GM23338 (cell line): ENCODE measurements at places on chromosomes 16 and 17. TPM values are rescaled to one million over a fixed set of nuclear protein-coding genes. Genes with fewer than 3 reads are reported as not detected.
A peak's percentile ranks its signal among the peaks of the same experiment; 100 is the strongest.

- H3K27me3 ChIP-seq, result no peaks in the 10 kb centered on the region
- H3K36me3 ChIP-seq, result no peaks in the 10 kb centered on the region
- H3K4me3 ChIP-seq, result no peak overlapping the region
- DNase-seq, result no peak
- no peak overlapping the region for H3K27ac ChIP-seq
These were observed 14.4 kb downstream of the CUEDC1 start for GRCh38 chr17:57940653-57941329.

DNA sequence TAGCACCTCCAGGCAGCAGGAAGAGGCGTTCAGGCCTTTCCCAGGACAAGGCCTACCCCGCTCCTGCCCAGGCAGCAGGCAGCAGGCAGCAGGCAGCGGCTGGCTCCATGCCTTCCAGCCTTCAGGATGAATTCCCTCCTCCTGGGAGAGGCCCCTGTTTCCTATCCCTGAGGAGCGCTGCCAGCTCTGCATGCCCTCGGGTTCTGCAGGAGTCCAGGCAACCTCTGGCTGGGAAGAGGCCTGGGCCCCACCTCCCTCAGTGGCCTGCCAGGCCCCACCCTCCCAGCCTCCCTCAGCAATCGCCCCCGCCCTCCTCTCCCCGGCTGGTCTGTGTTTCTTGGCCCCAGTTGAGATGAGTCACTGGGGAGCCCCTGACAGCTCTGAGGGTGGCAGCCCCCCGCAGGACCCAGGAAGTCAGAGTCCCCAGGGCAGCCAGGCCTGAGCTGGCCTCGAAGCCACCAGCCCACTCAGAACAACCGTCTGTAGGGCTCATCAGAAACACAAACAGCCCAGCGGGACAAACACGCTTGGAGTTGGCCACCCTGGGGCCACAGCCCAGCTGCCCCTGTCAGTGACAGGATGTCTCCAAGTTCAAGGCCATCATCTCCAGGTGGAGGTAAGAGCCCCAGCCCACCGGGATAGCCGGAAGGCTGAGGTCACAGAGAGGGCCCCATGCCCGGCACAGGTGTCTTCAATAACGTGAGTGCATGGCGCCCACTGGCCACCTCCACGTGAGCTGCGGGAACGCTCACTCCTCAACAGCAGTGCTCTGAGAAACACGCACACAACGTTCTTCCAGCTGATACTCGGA lies 39.5 kb upstream of the CIBAR2 start:
- H3K4me1 ChIP-seq, result no peaks in the 10 kb centered on the region
- H3K27ac ChIP-seq, result no peak overlapping the region
- no peak for DNase-seq
- H3K36me3 ChIP-seq, result no peaks in the 10 kb centered on the region

DNA sequence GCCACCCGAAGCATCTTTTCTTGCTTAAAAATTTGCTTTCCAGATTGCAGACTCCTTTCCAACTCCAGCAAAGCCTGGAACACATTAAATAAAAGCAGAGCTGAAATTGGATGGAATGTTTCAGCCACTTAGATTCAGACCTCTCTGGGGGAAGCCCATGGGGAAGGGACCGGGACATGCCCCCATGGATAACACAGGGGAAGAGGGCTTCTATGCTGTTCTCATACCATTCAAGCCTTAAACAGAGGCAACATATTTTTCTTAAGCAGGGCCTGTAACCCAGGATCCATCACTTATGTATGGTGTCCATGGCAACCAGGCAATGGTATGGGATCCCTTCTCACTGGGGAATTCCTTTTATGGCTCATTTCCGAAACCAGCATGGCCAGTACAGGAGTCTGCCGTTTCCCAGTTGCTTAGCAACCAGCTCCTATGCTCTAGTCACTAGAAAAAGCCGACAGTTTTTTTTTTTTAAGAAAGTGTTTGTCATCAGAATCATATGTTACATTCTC lies 62.0 kb upstream of the MARCHF10 start:
- no peaks in the 10 kb centered on the region for H3K27me3 ChIP-seq
- H3K4me3 ChIP-seq, result no peak overlapping the region
- H3K27ac ChIP-seq, result no peak overlapping the region
- peak; percentile 97 for DNase-seq
- H3K4me1 ChIP-seq, result peaks cover 15% of the 10 kb centered on the region

Gene NRN1L
- 13.8 and 14.0 TPM in 2 replicates for total RNA-seq

DNA sequence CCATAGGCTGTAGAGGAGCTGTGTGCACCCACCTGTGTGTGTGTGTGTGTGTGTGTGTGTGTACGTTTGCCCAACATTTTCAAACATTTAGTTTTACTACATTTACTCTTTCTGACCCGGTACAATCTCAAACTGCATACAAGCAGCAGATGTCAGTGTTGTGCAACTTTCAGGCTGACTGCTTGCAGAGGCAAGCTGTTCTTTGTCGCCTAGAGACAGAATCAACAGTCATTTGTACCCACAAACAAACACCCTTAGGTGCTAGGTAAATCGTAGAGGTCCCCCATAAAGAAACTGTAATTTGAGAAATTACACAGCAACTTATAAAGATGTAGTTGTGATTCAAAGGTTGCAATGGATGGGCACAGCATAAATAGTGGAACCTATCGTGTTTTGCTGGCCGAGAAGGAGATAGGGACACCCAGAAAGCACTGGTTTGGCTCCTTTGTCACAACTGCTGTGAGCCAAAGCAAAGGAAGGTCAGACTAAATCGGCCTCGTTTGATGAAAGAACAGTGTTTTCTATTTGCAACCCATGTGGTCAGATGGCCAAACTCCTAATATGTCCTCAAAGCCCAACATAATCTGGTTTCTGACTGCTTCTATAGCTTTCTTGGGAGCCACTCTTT lies 478.4 kb downstream of the TOX3 start:
- no peaks in the 10 kb centered on the region for H3K27me3 ChIP-seq
- no peaks in the 10 kb centered on the region for H3K36me3 ChIP-seq
- H3K27ac ChIP-seq, result no peak overlapping the region
- no peak overlapping the region for H3K4me3 ChIP-seq

Gene ZNF750
- total RNA-seq, result 0.17 TPM in 1 of 2 replicates, not detected in the other

- peak; percentile 46 for DNase-seq
- no peaks in the 10 kb centered on the region for H3K27me3 ChIP-seq
- H3K4me1 ChIP-seq, result peaks cover 18% of the 10 kb centered on the region
- H3K4me3 ChIP-seq, result peak overlapping the region; percentile 31; the same call in 1 of the 2 replicates
- H3K36me3 ChIP-seq, result no peaks in the 10 kb centered on the region
- no peak overlapping the region for H3K27ac ChIP-seq
These were observed 28.6 kb upstream of the ITGA3 start for GRCh38 chr17:50027172-50027880.

DNA sequence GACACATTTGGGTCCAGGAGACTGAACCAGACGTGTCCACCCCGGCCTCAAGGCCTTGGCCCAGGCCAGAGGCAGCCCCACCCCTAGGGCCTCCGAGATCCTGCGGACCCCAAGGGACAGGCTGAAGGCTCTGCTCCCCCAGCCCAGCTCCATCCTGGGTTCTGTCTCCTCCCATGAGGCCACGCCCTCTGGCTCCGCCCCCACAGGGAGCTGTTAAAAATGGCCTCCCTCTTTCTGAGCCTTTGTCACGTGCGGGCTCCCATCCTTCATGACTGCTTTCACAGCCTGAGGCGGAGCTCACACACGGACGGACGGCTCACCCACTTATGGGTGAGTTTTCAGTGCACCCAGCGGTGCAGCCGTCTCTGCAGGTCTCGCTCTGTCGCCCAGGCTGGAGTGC lies 6.5 kb upstream of the CACNA1H start:
- DNase-seq, result peak; percentile 67
- no peak overlapping the region for H3K4me3 ChIP-seq
- peaks cover 3% of the 10 kb centered on the region for H3K4me1 ChIP-seq
- no peaks in the 10 kb centered on the region for H3K27me3 ChIP-seq
- H3K36me3 ChIP-seq, result no peaks in the 10 kb centered on the region
- H3K27ac ChIP-seq, result no peak overlapping the region

Gene CIITA
- 0.10 TPM in 1 of 2 replicates, not detected in the other for total RNA-seq

- no peak overlapping the region for H3K27ac ChIP-seq
- H3K27me3 ChIP-seq, result peaks cover 100% of the 10 kb centered on the region
- H3K4me1 ChIP-seq, result peaks cover 9% of the 10 kb centered on the region; the same call in 1 of the 2 replicates
- H3K36me3 ChIP-seq, result no peaks in the 10 kb centered on the region
These were observed 10.4 kb upstream of the HOXB13 start for GRCh38 chr17:48738803-48739526.

- no peak overlapping the region for H3K27ac ChIP-seq
- H3K36me3 ChIP-seq, result no peaks in the 10 kb centered on the region
- DNase-seq, result peak; percentile 49
These were observed 175.4 kb downstream of the SEC14L1 start for GRCh38 chr17:77316191-77316641.

Gene SSTR5
- total RNA-seq, result 1.0 TPM in 1 of 2 replicates, not detected in the other

- no peak for DNase-seq
- no peaks in the 10 kb centered on the region for H3K27me3 ChIP-seq
- no peak within 1 kb of the TSS for H3K4me3 ChIP-seq
- H3K36me3 ChIP-seq, result no peaks in the 10 kb centered on the region
These were observed at the start of gene EVPLL for GRCh38 chr17:18377437-18378204. Gene EVPLL (plus strand): TSS chr17:18377778. CDS start chr17:18380938, 3,160 bp downstream.

Gene APOBR
- total RNA-seq, result 0.07 TPM in 1 of 2 replicates, not detected in the other

GRCh38 chr17:42112552-42113176 lies at the start of gene DHX58:
Gene DHX58 (minus strand): TSS chr17:42112714. CDS start chr17:42111892, 822 bp downstream.
- no peaks in the 10 kb centered on the region for H3K27me3 ChIP-seq
- 0 out of 2 replicates have a peak within 1 kb of the TSS, but pooled peaks have one; percentile 50 for H3K27ac ChIP-seq
- DNase-seq, result peak; percentile 60
- peaks cover 9% of the 10 kb centered on the region for H3K4me1 ChIP-seq
- no peaks in the 10 kb centered on the region; the same call in 1 of the 2 replicates for H3K36me3 ChIP-seq

DNA sequence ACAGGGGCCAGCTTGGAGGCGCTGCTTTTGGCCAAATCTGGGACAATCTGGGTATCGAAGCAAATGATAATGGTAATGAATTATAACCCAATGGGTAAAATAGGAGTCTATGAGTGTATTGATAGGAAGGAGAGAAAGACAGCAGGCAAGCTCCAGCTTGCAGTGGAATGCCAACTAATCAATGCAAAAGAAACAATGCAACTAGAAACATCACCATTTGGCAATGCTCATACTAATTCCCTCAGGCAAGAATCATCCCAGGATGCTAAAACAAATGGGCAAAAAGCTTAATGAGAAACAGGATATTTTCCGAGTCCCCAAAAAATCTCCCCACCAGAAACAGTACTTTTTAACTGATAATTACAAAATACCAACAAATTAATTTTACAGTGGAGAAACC lies 64.7 kb downstream of the ADCY9 start:
- no peak overlapping the region for H3K4me3 ChIP-seq
- DNase-seq, result no peak
- H3K4me1 ChIP-seq, result peaks cover 9% of the 10 kb centered on the region
- peak overlapping the region; percentile 55; the same call in 1 of the 2 replicates for H3K27ac ChIP-seq
- no peaks in the 10 kb centered on the region for H3K27me3 ChIP-seq

GRCh38 chr17:68389041-68389440 lies 68.3 kb downstream of the WIPI1 start:
- no peak overlapping the region for H3K27ac ChIP-seq
- H3K36me3 ChIP-seq, result no peaks in the 10 kb centered on the region
- H3K4me3 ChIP-seq, result no peak overlapping the region
- H3K27me3 ChIP-seq, result no peaks in the 10 kb centered on the region

Gene TBC1D3I
- 0.62 TPM in 1 of 2 replicates, not detected in the other for total RNA-seq

- H3K27ac ChIP-seq, result peak within 1 kb of the TSS; percentile 95
- H3K4me3 ChIP-seq, result peak within 1 kb of the TSS; percentile 83
- H3K27me3 ChIP-seq, result no peaks in the 10 kb centered on the region
- H3K36me3 ChIP-seq, result peaks cover 4% of the 10 kb centered on the region; the same call in 1 of the 2 replicates
- H3K4me1 ChIP-seq, result peaks cover 29% of the 10 kb centered on the region
These were observed at the start of gene AKTIP for GRCh38 chr16:53502331-53503269. Gene AKTIP (minus strand): TSS chr16:53503209. CDS start chr16:53500259, 2,950 bp downstream.

GRCh38 chr16:57626420-57627170 lies 1.8 kb upstream of the ADGRG1 start:
- no peak overlapping the region for H3K27ac ChIP-seq
- no peak for DNase-seq
- H3K27me3 ChIP-seq, result no peaks in the 10 kb centered on the region
- H3K36me3 ChIP-seq, result no peaks in the 10 kb centered on the region
- H3K4me3 ChIP-seq, result no peak overlapping the region
